ENCODE measurements at places on chromosomes 16 and 17.

DNA sequence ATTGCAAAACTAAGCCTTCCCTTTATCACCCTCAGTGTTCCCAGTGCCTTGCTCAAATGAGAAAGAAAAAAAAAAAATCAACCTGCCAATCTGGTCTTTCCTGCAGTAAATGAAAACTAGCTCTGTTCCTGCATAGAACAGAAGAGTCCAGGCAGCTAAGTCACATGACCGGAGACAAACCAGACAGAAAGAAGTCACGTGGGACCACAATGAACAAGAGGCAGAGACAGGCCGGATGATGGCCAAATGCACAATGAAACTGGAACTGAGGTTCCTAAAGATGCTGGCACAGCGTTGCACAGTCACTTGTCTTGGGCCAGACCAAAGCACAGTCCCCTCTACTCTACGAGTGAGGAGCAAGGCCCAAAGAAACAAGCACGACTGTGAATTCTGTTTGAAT lies 172.5 kb downstream of the GRIN2A start:
- DNase-seq = no peak

- no peak for DNase-seq
Observed at GRCh38 chr17:9120471-9120870, 99.2 kb downstream of the NTN1 start.

GRCh38 chr16:71923941-71924690 lies 28.8 kb downstream of the IST1 start:
- DNase-seq = no peak

DNA sequence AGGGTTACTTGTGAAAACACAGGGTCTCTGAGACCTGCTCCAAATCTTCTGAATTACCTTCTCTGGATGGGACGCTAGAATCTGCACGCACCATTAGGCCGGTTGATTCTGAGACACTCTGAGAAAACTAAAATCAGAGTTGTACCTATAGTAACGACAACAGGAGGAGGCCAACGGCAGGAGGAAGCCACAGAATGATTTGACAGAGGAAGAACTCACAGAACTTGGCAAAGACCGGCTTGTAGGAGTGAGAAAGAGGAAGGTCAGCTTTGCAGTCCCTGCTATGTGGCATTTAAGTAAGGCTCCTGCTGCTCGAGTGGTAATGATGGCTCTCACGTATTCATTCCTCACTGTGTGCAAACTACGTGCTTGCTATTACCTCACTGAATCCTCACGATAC lies 483.0 kb downstream of the TMEM114 start:
- DNase-seq = no peak

DNA sequence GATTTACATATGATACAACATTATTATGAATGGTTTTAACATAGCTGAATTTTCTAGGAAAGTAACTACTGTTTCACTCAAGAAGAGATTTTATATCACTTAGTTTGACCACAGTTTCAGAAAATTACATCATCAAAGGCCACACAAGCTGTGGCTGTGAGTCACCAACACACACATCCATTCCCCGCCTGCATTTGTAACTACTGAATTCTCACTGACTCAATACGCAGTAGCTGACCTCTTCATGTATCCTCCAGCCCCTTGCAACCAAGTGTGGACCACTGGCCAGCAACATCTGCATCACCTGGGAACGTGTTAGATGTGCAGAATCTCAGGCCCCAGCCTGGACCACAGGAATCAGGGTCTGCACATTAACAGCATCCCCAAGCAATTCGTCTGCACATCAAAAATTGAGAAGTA lies 197.6 kb downstream of the XYLT1 start:
- DNase-seq = no peak

DNA sequence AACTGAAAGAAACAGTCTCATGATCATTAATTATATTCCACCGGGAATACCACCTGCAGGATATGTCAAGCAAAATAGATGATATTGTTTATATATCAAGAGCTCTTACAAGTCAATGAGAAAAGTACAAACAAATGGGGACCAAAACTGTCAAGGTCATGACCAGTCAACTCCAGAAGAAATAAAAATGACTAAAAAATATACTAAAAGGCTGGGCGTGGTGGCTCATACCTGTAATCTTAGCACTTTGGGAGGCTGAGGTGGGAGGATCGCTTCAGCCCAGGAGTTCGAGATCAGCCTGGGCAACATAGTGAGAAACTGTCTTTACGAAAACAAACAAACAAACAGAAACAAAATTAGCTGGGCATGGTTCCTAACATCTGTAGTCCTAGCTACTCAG lies 49.8 kb upstream of the SCNN1B start:
- DNase-seq = no peak

DNA sequence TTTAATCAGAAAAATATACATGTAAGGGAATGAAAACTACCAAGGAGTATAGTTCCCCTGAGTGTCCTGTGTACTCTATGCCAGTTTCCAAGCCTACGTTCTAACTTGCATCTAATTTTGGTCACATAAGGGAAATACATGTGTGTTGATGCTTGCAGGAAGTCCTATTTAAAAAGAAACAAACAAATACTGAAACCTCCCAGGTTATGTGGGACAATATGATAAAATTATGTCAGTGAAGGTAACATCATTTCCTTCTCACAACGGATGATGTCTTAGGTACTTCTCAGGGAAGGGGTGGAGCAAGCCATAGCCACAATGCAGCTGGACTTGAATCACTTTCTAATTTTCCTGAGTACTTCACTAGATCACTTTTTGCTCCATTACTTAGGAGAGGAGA lies 115.9 kb downstream of the ZFHX3 start:
- no peak for DNase-seq

DNA sequence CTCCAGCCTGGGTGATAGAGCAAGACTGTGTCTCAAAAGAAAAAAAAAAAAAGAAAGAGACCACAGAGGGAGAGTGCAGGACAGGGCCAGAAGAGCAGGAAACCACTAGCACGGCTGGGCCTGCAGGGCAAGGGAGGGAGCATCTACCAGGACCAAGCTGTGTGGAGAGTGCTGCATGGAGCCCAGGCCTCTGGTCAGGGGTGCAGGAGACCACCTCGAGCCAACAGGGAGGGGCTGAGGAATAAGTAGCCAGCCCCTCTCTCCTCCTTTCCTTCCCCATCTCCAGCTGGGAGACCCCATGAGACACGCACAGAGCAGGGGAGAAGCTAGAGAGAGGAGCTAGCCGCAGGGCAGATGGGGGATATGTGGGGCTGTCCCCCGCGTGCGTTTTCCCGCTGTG lies 67.0 kb upstream of the DNAH17 start:
- DNase-seq = no peak

DNA sequence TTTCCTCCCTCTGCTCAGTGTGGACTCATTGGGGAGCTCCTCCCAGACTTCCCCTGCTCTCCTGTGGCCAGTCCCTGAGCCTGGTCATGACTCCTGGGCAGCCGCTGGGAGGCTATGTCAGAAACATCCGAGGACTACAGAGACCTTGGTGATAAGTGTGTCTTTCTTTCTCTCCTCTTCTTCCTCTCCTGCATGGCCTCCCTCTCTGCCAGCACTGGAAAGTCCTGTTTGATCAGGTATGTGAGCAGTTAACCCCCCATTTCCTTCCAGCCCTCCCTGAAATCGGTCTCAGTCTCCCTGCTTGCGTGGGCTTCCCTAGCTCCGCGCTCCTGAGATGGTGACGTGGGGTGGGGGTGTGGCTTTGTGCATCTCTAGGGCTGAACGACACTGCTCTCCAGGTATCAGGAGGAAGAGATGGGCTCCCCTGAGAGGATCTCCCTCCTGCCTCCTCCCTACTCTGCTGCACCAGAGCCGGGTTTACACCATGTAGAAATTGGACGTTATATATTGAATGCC lies 2.1 kb downstream of the RHBDL3 start:
- no peak for DNase-seq

DNA sequence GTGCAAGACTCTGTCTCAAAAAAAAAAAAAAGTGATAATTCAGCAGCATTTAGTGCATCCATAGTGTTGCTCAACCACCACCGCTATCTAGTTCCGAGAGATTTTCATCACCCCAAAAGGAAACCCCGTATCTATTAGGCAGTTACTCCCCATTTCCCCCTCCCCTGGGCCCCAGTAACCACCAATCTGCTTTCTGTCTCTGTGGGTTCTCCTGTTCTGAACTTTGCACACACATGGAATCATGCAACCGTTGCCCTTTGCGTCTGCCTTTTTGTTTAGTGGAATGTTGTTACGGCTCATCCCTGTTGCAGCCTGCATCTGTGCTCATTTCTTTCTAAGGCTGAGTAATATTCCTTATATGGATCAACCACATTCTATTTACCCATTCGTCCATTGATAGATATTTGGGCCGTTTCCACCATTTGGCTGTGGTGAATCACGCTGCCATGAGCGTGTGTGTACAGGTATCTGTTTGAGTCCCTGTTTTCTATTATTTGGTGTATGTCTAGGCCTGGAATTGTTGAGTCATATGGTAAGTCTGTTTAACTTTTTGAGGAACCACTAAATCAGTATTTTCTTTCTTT lies 8.7 kb upstream of the SYNGR2 start:
- DNase-seq = peak; percentile 60

DNA sequence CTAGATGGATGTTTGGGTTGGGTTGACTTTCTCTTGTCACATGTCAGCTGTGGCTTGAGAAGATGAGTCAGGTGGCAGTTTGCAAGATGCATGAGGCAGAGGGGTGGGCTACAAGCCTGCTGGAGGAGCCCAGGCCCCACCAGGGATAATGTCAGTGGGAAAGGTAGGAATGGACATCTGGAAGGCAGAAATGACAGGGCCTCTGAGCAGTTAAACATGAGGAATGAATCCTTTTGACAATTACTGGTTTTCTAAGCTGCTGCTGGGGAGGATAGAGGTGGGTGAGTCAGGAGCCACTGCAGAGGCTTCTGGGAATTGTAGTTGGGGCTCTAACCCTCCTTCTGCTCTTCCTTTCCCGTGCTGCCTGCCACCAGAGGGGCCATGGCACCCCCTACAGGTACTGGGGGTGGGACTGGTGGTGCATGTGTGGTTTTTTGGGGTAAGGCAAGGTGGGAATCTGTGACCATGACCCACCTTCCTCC lies 15.7 kb downstream of the SLC52A1 start:
- DNase-seq = no peak

- peak; percentile 51 for DNase-seq
Observed at GRCh38 chr16:67504031-67505021, 21.0 kb upstream of the AGRP start.

DNA sequence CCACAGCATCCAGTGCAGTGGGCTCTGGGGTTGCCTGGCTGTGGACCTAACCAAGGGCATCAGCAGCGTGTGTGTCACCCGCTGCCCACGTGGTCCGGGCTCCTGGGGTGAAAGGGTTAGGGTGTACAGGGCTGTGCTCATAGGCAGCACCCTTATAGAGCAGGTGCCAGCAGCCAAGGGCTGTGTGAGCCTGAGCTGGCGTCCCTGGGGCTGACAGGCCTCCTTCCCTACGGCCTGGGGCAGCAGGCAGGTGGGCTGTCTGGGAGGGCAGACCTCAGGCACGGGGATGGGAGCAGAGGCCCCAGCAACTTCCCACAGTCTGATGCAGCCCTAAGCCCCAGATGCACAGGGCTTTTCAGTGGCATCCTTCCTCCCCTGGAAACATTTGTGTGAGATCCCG lies 13.9 kb downstream of the CD300A start:
- no peak for DNase-seq
